ENCODE measurements at places on chromosomes 5 and 9.

GRCh38 chr5:123527190-123527589 is 15.2 kb downstream of the CSNK1G3 start:
- DNase-seq: no peak

- DNase-seq: no peak
These were observed 78.6 kb upstream of the MPDZ start for GRCh38 chr9:13358128-13358527.

DNA sequence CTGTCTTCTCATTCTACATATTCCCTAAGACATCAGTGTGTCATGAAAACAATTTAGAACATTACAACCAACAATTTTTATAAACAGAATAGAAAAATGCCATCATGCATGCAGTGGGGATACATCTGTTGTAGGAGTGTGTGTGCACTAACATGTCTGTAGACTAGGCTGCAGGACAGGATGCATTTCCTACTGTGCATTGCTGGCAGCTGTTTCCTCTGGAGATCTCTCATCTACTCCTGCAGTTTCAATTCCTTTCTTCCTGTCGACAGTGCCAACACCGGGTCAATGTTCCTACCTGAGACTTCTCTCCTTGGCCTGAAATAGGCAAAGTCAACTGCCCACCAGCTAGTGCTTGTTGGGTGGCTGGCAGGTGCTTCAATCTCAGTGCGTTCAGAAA is 69.8 kb downstream of the ANKH start:
- DNase-seq: no peak

DNA sequence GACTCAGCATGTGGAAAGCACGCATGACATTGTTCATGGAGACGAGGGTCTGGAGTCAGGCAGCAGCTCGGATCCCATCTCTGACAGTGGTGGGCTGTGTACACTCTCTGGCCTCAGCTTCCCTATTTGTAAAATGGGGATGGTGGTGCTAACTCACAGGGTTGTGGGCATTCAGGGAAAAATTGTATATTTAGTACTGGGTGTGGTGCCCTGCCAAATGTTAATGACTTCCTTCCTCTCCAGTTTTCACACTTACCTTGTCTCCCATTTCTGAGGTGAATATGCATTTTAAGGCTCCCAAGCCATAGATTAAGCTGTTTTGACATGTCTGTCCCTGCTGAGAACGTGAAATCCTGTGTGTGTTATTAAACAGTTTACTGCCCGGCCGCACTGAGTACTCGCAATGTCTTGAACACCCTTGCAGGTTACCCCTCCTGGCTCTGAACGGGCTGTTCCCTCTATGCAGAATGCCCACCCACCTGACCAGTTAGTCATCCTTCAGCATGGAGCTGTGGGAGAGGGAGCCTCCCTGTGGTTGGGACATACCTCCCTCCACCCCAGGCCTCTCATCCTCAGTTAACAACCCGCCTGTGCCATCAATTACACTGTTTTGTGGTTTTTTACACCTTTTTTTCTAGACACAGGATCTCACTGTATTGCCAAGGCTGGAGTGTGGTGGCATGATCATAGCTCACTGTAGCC is 25.8 kb downstream of the TJP2 start:
- DNase-seq: no peak

DNA sequence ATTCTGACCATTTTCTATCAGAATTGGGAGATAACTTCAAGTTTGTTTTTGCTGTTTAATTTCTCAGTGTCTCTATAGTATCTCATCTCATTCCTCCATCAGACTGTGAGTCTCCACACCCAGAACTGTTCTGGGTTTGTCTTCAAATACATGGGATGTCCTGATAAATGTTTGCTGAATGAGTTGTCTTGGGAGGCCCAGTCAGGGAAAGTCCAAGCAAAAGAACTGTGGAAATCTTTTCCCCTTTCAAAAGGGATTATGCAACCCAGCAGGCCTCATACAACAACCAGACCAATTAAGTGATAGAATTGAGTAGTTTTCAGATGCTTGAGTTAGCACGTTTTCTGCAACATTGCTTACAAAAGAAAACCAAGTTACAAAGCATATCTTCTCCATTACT is 324.4 kb downstream of the BRINP1 start:
- no peak for DNase-seq
